ENCODE measurements at places on chromosomes 1 and 21. TPM values are rescaled to one million over a fixed set of nuclear protein-coding genes. Genes with fewer than 3 reads are reported as not detected.

- no peak overlapping the region for H3K4me3 ChIP-seq
- DNase-seq = peak; percentile 16
- no peaks in the 10 kb centered on the region for H3K4me1 ChIP-seq
- no peaks in the 10 kb centered on the region for H3K27me3 ChIP-seq
- H3K27ac ChIP-seq = no peak overlapping the region
- no peaks in the 10 kb centered on the region for H3K36me3 ChIP-seq
Observed at GRCh38 chr1:56098946-56099345, 480.4 kb downstream of the PLPP3 start.

DNA sequence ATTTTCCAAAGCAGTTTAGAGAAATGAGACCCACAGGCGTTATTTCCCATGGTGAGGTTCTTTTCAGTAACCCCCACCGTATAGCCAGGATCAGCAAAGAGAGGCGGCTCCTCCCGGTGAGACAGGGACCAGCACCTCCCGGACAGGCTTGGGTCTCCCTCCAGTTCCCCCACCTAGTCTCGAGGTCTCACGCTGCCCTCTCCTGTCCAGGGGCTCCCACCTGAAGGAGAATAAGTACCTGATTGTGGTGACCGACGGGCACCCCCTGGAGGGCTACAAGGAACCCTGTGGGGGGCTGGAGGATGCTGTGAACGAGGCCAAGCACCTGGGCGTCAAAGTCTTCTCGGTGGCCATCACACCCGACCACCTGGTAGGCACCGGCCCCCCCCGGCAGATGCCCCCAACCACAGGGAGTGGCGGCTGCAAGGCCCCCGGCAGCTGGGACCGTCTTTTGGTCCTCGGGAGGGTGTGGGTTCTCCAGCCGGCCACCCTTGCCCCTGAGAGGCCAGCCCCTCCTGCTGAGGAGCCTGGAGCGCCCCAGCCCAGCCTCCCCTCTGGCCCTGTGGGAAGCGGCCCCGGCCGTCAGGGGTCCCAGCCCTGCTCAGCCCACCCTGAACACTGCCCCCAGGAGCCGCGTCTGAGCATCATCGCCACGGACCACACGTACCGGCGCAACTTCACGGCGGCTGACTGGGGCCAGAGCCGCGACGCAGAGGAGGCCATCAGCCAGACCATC lies 4.9 kb downstream of the COL6A1 start:
- no peak overlapping the region for H3K4me3 ChIP-seq
- no peak for DNase-seq
- H3K4me1 ChIP-seq = peaks cover 19% of the 10 kb centered on the region
- H3K27ac ChIP-seq = no peak overlapping the region
- peaks cover 79% of the 10 kb centered on the region for H3K36me3 ChIP-seq

DNA sequence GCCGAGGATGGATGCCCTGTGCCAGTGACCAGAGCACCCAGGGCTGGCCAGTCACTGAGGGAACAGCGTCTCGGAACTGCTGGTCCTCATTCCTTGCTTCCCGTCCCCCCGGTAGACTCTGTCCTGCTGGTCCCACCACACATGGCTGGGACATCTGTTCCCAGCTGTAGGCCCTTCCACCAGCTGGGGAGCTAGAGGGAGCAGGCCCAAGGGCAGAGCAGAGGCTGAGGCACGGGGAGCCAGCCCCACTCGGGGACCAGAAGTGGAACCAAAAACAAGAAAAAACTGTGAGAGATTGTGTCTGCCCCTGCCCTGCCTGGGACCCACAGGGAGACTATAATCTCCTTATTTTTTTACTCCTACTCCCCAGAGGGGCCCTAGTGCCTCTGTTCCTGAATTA lies 23.8 kb downstream of the ATP8B2 start:
- peaks cover 64% of the 10 kb centered on the region for H3K36me3 ChIP-seq
- H3K27me3 ChIP-seq = peaks cover 2% of the 10 kb centered on the region
- peaks cover 15% of the 10 kb centered on the region for H3K4me1 ChIP-seq
- H3K27ac ChIP-seq = no peak overlapping the region
- DNase-seq = no peak

The KRTAP13-2 gene
- total RNA-seq = not detected

The ABCG1 gene
- total RNA-seq = 23.4 TPM

All from spinal cord (tissue), 10 donors.